ENCODE measurements at places on chromosomes 16 and 17.

DNA sequence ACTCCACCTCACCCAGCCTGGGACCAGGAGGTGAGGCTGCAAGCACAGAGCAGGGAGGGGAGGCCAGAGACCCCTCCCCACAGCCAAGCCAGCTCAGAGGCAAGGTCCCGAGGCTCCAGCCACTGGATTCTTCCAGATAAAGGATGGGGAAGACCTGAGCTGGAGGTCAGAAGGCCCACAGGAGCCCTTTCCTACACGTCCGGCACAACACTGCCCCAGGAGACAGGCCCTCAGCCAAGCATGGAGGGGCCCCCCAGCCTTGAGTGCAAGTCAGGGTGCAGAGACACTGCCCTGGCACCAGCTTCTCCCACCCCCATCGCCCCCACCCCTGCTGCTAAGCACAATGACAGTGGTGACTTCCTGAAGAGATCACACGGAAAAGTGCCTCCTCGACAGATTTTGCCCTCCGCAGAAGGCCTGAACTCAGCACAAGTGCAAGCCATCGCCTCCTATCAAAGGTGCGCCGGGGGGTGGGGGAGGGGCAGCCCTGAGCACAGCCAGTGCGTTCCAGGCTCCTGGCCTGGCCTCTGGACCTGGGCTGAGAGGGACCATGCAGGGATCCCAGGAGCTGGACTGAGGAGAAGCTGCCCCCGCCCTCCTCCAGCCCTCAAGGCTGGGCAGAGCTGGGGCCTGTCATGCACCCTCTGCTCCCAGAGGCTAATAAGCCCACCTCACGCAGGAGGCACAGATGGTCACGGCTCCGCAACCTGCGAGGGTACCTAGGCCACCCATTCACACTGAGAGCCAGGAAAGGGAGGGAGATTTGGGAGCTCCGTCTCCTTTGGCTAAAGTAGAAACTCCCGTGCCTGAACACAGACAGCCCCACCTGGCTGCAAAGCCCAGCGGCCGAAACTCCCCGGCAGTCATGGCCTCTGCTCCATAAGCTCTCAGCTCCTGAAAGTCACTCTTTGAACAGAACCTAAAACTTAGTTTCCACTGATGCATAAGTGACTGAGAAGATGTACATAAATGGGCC, 2.7 kb downstream of the MAFG start:
- no peak for DNase-seq

GRCh38 chr17:81666092-81666341, 388 bp downstream of the OXLD1 start:
- DNase-seq, result peak; percentile 64

GRCh38 chr16:89290887-89291286, 73.4 kb downstream of the ZNF778 start:
- peak; percentile 1 for DNase-seq

DNA sequence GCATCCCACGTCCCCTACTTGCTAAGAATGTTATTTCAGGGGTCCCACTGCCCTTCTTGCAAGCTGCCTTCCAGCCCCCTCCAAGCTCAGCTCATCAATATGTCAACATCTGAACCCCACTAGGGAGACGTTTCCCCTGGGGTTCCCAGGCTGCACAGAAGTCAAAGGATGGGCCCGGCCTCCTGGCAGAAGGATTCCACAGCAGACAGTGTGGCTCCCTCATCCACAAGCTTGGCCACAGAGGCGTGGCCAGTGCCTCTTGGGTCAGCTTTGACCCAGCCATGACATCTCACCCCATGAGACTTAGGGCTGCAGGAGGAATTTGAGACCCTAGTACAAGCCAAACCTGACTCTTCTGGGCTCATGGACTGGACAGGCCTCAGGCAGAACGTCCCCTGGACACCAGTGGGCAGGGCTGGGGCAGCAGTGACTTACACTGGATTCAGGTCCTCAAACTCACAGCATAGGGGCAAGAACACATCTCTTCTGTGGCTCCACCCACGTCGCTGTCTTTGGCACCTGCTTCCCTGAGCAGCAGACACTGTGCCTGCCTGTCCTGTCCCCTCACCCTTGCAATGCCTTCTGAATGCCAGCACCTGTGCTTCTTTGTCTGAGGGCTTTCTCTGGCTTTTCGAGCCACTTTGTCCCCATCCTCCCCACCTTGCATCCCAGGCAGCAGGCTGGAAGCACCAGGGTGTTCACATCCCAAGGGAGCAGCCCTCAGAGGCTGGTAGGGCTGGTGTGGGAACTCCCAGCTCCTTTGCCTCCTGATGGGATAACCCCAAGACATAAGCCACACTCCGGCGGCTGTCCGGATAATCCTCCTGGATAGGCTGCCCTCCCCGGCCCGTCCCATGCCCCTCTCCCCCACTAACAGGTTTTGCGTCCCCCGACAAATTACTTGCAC, 56.0 kb upstream of the ENPP7 start:
- no peak for DNase-seq

DNA sequence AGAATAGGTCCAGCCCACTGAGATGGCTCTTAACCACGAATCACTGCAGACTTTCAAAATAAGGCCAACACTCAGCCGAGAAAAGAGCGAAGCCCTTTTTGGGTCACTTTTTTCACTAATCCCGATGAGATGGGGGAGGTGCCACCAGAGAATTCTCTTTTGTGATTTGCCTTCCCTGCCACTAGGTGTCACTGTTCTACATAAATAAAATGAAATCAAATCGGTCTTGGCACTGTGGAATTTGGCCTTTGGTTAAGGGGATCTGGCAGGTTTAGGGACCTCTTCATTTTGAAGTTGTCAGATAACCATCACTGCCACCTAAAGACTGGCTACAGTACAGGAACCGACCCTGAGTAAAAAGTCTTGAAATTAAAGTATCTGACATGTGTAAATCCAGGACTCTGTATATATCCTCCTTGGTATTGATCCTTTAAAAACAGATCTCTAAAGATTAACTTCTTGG, 147.0 kb downstream of the HS3ST4 start:
- peak; percentile 72 for DNase-seq

DNA sequence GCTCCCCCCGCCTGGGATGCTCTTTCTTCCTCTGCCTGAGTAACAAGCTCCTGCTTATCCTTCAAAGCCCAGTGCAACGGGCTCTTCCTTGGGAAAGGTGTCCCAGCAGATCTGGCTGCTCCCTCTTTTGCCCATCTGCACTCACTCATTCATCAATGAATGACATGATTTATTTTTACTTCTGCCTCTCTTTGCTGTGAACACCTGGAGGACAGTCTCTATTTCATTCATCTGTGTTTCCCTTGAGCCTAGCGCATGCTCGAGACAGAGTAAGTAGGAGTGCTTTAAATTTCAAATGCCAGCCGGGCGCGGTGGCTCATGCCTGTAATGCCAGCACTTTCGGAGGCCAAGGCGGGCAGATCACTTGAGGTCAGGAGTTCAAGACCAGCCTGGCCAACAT, 22.0 kb upstream of the GINS2 start:
- DNase-seq, result peak; percentile 79

GRCh38 chr16:27829975-27830374, 233.5 kb downstream of the GSG1L start:
- DNase-seq, result no peak

DNA sequence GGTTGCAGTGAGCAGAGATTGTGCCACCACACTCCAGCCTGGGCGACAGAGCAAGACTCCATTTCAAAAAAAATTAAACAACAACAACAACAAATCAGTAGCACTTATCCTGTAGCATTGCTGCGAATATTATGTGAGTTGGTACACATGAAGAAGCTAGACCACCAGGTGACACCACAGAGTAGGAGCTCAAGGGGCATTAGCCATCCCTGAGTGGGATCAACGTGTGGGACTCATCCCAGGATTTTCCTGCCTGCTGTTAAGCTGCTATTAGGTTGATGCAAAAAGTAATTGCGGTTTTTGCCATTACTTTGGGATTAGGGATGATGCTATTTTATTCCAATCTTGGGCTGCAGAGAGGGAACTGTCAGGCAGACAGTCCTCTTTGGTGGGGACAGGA, 47.2 kb downstream of the OTOA start:
- no peak for DNase-seq

GRCh38 chr17:37432671-37433070, 26.0 kb downstream of the TADA2A start:
- DNase-seq, result no peak

- DNase-seq, result peak; percentile 52
Observed at GRCh38 chr16:82880346-82880745, 253.6 kb downstream of the CDH13 start.

- peak; percentile 87 for DNase-seq
Observed at GRCh38 chr17:52383493-52384100, 225.1 kb upstream of the CA10 start.

GRCh38 chr16:53775821-53776431, 72.0 kb downstream of the FTO start:
- DNase-seq, result peak; percentile 55

All from NCI-H69 (cell line).